ENCODE measurements at places on chromosomes 2 and 18. TPM values are rescaled to one million over a fixed set of nuclear protein-coding genes. Genes with fewer than 3 reads are reported as not detected.

GRCh38 chr18:2431806-2432205, 139.5 kb downstream of the METTL4 start:
- H3K27me3 ChIP-seq: peaks cover 10% of the 10 kb centered on the region
- H3K4me1 ChIP-seq: no peaks in the 10 kb centered on the region
- no peak overlapping the region for H3K27ac ChIP-seq
- no peak for DNase-seq
- no peaks in the 10 kb centered on the region for H3K36me3 ChIP-seq
- no peak overlapping the region for H3K4me3 ChIP-seq

ZNF385B gene
- not detected for total RNA-seq

GRCh38 chr18:48468151-48468550, 59.0 kb upstream of the ZBTB7C start:
- peaks cover 40% of the 10 kb centered on the region for H3K27me3 ChIP-seq
- no peaks in the 10 kb centered on the region for H3K36me3 ChIP-seq
- H3K4me1 ChIP-seq: no peaks in the 10 kb centered on the region
- no peak overlapping the region for H3K4me3 ChIP-seq

GRCh38 chr2:217113491-217113890, 253.6 kb upstream of the TNP1 start:
- no peak overlapping the region for H3K4me3 ChIP-seq
- no peaks in the 10 kb centered on the region for H3K36me3 ChIP-seq
- peaks cover 15% of the 10 kb centered on the region for H3K27me3 ChIP-seq
- no peak for DNase-seq

- H3K4me1 ChIP-seq: peaks cover 15% of the 10 kb centered on the region
- peak; percentile 46 for DNase-seq
- no peak overlapping the region for H3K4me3 ChIP-seq
- peak overlapping the region; percentile 79 for H3K27ac ChIP-seq
- H3K27me3 ChIP-seq: no peaks in the 10 kb centered on the region
Observed at GRCh38 chr2:88753833-88754584, 62.5 kb downstream of the RPIA start.

- H3K27ac ChIP-seq: no peak overlapping the region
- H3K36me3 ChIP-seq: no peaks in the 10 kb centered on the region
- H3K4me1 ChIP-seq: no peaks in the 10 kb centered on the region
- no peak overlapping the region for H3K4me3 ChIP-seq
- H3K27me3 ChIP-seq: no peaks in the 10 kb centered on the region
Observed at GRCh38 chr18:67232991-67233390, 283.5 kb downstream of the DSEL start.

- H3K27ac ChIP-seq: no peak overlapping the region
- H3K4me1 ChIP-seq: no peaks in the 10 kb centered on the region
- H3K36me3 ChIP-seq: no peaks in the 10 kb centered on the region
- no peaks in the 10 kb centered on the region for H3K27me3 ChIP-seq
- DNase-seq: no peak
- H3K4me3 ChIP-seq: no peak overlapping the region
Observed at GRCh38 chr2:53584986-53585385, 182.6 kb upstream of the CHAC2 start.

GRCh38 chr2:10883066-10883465, 28.7 kb upstream of the KCNF1 start:
- H3K36me3 ChIP-seq: no peaks in the 10 kb centered on the region
- H3K27me3 ChIP-seq: no peaks in the 10 kb centered on the region
- H3K4me1 ChIP-seq: no peaks in the 10 kb centered on the region
- no peak for DNase-seq

DNA sequence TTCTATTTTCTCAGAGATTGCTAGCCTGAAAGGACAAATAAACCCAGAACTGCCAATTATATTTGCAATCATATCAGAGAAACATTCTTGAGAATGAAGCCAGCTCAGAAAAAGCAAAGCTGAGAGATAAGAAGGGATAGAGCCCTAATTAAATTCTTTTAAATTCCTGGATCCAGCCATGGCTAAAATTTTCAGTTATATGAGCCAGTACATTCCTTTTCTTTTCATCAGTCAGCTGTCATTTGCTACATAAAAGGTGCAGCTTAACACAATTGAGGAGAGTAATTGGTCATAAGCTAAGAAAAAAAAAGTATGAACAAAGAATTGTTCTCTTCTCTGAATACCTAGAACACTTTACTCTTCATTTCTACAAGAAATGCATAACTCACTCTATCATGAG, 303.5 kb upstream of the FIGN start:
- H3K4me3 ChIP-seq: no peak overlapping the region
- DNase-seq: no peak
- H3K4me1 ChIP-seq: no peaks in the 10 kb centered on the region
- no peaks in the 10 kb centered on the region for H3K36me3 ChIP-seq
- H3K27ac ChIP-seq: no peak overlapping the region

GRCh38 chr2:14321357-14321756, 311.2 kb upstream of the LRATD1 start:
- H3K36me3 ChIP-seq: no peaks in the 10 kb centered on the region
- no peak overlapping the region for H3K4me3 ChIP-seq
- H3K27me3 ChIP-seq: no peaks in the 10 kb centered on the region
- no peaks in the 10 kb centered on the region for H3K4me1 ChIP-seq
- H3K27ac ChIP-seq: no peak overlapping the region
